Psoas muscle (tissue), 8 donors: ENCODE measurements at places on chromosomes 16 and 17. TPM values are rescaled to one million over a fixed set of nuclear protein-coding genes. Genes with fewer than 3 reads are reported as not detected.

DNA sequence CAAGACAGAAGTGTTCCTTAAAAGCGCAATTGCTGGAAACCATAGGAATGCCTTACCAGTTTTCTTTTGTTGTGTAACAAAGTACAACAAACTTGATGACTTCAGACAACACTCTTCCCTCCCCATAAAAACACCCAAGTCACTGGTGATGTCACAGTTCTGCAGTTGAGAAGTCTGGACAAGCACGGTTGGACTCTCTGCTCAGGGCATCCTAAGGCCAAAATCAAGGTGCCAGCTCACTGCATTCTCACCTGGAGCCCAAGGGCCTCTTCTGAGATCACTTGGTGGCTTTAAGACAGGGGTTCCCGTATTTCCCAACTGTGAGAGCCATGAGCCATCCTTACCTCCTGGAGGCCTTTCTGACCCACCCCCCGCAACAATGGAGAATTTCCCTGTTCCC, 45.6 kb upstream of the MEAK7 start:
- no peak for DNase-seq

DNA sequence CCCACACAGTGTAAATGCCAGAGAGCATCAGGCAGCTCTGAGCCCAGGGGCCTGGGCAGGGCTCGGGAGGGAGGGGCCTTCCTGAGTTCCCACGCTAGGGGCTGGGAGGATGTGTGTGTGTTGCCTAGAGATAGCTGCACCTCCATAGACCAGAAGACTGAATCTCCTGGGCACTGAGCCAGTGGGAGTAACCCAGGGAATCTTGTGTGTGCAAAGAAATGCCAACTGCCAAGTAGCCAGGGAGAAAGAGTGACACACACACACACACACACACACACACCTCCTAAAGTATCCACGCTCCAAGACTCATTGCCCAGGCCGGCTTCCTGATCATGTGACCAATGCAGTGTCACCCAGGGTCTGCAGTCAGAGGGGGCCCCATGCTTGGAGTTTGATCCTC, 166.2 kb upstream of the RPL38 start:
- DNase-seq, result no peak

DNA sequence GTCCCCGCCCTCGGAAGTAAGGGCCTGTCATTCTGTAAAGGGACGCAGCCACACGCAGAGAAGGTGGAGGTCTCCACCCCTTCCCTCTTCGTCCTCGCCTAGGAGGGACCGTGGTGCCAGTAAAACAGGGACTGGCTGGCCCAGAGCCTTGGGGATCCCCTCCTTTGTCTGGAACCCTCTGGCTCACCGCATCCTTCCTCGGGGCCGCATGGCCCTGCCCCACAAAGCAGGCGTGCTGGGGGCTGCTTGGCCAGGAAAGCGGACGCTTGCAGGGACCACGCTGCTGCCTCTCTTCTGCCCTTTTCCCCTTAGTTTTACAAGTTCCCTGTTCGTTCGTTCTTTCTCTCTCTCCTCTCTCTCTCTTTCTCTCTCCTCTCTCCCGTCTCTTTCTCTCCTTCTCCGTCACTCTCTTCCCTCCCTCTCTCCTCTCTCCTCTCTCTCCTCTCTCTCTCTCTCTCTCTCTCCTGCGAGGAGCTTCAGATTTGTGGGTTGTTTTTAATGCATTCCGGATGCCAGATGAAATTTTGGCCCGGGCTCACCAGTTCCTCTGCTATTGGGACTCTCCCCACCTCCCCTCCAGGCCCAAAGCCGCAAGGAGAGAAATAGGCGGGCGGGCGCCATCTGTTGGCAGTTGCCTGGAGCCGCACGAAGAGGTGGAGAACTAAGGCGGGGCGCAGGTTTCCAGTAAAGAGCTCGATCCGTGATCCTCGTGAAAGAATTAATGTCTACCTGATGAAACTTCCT, 35.1 kb upstream of the CDRT4 start:
- peak; percentile 92 for DNase-seq

GRCh38 chr17:82691714-82692113, 6.8 kb downstream of the RAB40B start:
- peak; percentile 2 for DNase-seq

DNA sequence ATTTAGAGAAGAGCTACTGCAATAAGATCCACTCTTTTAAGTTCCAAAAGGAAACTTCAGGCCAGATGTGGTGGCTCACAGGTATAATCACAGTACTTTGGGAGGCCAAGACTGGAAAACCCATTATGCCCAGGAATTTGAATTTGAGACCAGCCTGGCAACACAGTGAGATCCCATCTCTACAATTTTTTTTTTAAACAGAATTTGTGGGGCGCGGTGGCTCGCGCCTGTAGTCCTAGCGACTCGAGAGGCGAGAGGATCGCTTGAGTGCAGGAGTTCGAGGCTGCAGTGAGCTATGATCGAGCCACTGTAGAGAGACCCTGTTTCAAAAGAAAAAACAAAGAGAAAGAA, 793 bp downstream of the COG7 start:
- no peak for DNase-seq

GRCh38 chr16:49515016-49515565, 141.5 kb downstream of the C16orf78 start:
- DNase-seq, result no peak

Gene MRPL58
- total RNA-seq, result 57.7 TPM

Gene ADAD2
- not detected for total RNA-seq

Gene RAP1GAP2
- total RNA-seq, result 0.42 TPM
